ENCODE measurements at places on chromosomes 7 and 10. TPM values are rescaled to one million over a fixed set of nuclear protein-coding genes. Genes with fewer than 3 reads are reported as not detected.

The MMP21 gene
- polyA plus RNA-seq: not detected

The CASP2 gene
- polyA plus RNA-seq: 6.6 TPM

The PVRIG gene
- not detected for polyA plus RNA-seq

The TRRAP gene
- polyA plus RNA-seq: 7.0 TPM

The PALD1 gene
- 3.0 TPM for polyA plus RNA-seq

The PPP1R17 gene
- not detected for polyA plus RNA-seq

The PON1 gene
- 0.28 TPM for polyA plus RNA-seq

The NPY gene
- polyA plus RNA-seq: not detected

The TAS2R4 gene
- polyA plus RNA-seq: not detected

The TMEM139 gene
- 108 TPM for polyA plus RNA-seq

The ANKRD61 gene
- not detected for polyA plus RNA-seq

The PLPP4 gene
- 11.2 TPM for polyA plus RNA-seq

The GCK gene
- polyA plus RNA-seq: 1.0 TPM

The PLEKHA1 gene
- 19.5 TPM for polyA plus RNA-seq

The MRLN gene
- 24.3 TPM for polyA plus RNA-seq

The MLXIPL gene
- polyA plus RNA-seq: 27.9 TPM

The NRG3 gene
- polyA plus RNA-seq: 0.62 TPM

The TRAPPC14 gene
- 14.8 TPM for polyA plus RNA-seq

The RARRES2 gene
- polyA plus RNA-seq: 475 TPM

The KCNIP2 gene
- 0.67 TPM for polyA plus RNA-seq

The CPEB3 gene
- polyA plus RNA-seq: 2.3 TPM

The PPP1R3C gene
- 13.6 TPM for polyA plus RNA-seq

The GIMAP7 gene
- polyA plus RNA-seq: 36.0 TPM

The BTBD16 gene
- polyA plus RNA-seq: 0.34 TPM

The CNNM1 gene
- 0.49 TPM for polyA plus RNA-seq

The CXCL12 gene
- polyA plus RNA-seq: 111 TPM

The GPR26 gene
- not detected for polyA plus RNA-seq

The UNCX gene
- polyA plus RNA-seq: 1.4 TPM

The SPDYE1 gene
- not detected for polyA plus RNA-seq

The ZNF467 gene
- polyA plus RNA-seq: 15.0 TPM

Measured in kidney (tissue), 22 donors.